Retina (tissue), 1 donor: ENCODE measurements at places on chromosomes 2 and 18.

DNA sequence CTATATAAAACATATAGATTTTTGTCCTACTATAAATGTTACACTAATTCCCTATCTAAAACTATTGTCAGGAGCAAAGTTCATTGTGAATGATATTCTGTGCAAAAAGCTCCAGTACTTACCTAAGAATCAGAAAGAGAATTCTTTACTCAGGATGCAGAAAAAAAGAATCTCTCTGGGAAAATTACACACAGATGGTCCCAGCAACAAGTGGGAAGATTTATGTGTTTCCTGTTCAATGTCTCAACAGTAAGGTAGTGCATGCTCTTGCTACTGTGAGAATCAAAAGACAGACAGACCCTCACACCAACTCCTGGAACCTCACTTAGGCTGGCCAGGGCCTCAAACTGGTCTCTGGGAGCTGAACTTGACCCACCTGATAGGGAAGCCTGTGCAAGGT is 11.2 kb upstream of the NAPG start:
- DNase-seq, result no peak

GRCh38 chr2:66866331-66867062 is 431.6 kb downstream of the MEIS1 start:
- peak; percentile 23 for DNase-seq

- no peak for DNase-seq
These were observed 4.1 kb downstream of the NEDD4L start for GRCh38 chr18:58048081-58048642.

DNA sequence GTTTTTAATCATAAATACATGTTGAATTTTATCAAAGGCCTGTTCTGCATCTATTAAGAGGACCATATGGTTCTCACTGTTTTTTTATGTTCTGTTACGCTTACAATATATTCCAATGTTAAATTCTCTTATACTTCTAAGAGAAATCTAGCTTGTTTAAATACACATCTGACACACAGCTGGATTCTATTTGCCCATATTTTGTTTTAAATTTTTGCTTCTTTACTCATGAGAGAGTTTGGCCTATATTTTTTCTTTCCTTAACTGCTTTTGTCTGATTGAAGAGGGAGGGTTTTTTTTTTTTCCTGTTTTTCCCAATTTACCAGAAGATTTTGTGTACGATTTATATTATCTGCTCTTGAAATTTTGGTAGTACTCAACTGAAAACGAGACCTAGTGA is 34.9 kb downstream of the RNF144A start:
- no peak for DNase-seq

DNA sequence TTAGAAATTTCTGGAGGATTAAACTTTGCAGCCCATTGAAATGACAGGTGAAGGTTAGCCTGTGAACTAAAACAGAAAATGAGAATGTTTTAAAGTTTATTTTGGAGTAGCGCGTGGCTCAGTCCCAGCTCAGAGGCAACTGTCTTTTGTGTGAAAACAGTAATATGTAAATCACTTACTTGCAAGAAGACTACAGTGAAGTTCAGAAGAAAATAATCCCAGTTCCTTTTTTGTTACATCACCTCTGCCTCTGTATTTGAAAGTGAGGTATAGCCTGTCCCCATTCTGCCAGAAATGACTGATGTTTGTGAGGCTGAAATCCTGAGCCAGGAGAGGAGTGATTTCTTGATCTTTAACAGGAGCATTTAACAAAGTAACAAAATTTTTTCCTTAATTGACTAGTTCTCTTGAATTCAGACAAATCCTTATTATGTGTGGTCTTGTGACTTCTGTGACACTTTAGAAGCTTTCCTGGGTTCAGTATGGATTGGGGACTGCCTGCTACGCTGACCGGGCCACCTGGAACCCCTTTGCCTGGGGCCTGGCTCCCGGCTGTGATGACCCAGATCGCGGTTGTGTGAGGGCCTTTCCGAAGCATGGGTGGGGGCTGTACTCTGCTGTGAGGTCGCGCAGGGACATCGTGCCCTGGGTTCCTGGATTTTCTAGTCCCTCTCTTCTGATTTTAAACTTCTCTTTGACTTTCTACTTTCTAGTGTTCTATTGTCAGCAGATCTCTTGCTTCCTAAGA is 24.3 kb downstream of the TRAPPC12 start:
- no peak for DNase-seq

DNA sequence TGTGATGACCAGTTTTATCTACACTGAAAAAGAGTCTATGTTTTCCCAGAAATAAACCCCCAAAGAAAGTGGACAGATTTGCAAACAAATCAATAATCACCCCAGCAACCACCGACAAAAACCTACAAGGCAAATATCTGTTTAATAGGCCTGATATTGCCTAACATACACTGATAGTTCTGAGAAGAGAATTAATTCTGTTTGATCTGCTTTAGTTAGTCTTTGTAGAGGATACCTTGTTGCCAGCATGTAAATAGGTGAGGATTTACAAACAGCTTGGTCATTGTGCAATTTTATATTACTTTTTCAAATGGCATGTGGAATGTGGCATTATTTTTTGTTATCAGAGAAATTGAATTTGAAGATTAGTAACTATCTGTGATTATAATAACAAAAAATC is 86.5 kb downstream of the DCC start:
- DNase-seq, result no peak

DNA sequence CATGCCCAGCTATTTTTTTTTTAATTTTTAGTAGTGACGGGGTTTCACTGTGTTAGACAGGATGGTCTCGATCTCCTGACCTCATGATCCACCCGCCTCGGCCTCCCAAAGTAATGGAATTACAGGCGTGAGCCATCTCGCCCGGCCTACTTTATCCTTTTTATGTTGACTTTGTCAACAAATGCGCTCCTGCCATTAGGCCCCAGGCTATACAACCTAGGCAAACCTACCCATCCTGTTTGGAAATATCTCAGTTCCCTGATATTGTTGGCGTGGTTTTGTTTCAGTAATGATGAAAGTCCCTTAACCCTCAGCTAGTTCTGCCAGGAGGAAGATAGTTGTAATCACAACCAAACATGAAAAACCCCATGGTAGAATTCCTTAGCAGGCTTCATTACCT is 249.4 kb upstream of the SOX11 start:
- DNase-seq, result no peak

- DNase-seq, result no peak
These were observed 85.4 kb upstream of the CABLES1 start for GRCh38 chr18:23049698-23050373.

DNA sequence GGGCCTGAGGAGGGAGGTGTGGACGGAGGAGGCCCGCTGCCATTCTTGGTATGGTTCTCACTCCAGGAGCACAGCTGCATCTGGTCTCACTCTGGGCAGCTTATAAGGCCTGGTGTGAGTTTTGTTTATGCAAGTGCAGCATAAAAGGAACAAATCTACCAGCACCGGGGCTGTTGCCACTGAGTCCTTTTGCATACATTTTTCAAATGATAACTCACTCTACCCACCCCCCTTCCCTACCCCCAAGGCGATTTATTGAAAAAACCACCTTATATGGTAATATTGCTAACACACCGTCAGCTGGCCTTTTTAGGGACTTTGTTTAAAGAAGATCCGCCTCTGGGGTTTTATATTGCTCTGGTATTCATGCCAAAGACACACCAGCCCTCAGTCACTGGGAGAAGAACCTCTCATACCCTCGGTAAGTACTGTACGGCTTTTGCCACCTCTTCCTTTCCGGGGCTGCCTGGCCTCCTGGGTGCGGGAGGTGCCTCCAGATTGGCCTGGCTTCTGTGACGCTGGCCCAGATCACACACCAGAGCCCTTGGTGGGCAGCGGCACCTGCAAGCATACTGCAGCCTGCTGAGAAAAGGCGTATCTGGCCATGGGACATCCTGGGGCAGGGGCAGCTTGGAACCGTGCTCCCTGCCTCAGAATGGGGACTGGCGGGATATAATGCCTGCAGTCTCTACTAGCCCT is at the start of gene ACTG2:
Gene ACTG2, plus strand, starts transcription at position 378 of the 699 bp plus-strand sequence. CDS start 8,304 bp downstream, outside the sequence.
- no peak for DNase-seq

DNA sequence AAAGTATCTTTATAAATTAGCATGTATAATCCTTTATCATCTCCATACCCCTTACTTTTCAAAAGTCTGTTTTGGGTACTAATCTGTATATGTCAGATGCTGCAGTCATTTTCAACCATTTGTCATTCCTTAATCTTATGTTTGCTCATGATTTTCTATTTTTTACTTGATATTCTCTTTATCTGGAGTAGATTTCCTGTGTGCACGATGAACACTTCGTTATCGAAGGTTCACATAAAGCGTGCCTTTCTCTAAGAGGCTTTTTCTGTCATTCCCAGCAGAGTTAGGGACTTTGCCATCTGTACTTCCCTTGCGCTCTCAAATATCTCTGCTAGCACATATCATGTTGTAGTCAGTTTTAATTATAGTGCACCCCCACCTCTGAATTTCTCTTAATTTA is 123.2 kb downstream of the BIRC6 start:
- DNase-seq, result no peak

DNA sequence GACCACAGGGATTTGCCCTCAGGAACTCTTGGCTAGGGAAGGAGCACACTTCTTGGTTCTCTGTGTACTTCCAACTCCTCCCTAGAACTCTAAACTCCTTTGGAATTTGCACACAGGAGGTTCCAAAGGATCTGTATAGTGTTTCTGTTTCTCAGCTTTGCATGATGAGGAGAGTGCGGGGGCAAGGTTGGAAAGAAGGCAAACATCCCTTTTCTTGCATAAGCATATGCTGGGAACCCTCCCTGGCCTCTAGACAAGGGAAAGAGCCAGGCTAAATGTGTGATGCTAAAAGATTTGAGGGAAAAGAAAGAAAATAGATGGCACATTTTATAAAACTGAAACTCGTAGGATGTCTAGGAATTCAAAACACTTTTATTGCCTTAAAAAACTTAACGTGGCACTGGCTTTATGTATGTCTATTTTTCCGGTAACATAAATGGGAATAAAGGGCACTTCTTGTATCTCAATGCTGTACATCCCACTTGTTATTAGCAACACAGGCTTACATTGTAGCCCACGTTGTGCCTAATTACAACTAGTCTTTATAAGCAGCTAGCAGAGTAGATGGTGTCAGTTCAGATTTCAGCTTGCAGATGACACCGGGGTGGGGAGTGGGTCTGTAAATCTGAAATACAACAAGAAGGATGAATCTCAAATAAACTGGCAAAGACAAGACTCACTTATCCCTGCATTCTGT is 165.8 kb downstream of the GPD2 start:
- DNase-seq, result no peak

DNA sequence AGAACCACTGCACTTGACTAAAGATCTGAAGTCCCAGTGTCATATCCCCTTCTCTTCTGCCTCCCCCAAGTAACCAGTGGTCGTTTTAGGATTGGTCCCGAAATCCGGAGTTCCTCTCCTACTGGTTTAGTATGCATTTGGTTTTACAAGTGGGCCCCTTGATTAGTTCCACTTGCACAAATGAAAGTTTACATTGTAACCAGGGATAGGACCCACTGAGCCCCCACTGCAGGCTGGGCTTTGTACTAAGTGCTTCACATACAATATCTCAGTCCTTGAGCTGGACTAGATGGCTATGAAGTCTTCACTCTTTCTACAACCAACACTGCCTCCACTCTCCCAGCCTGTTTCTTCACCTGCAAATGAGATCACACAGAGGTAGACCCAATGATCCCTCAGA is 50.4 kb downstream of the CYRIA start:
- no peak for DNase-seq

DNA sequence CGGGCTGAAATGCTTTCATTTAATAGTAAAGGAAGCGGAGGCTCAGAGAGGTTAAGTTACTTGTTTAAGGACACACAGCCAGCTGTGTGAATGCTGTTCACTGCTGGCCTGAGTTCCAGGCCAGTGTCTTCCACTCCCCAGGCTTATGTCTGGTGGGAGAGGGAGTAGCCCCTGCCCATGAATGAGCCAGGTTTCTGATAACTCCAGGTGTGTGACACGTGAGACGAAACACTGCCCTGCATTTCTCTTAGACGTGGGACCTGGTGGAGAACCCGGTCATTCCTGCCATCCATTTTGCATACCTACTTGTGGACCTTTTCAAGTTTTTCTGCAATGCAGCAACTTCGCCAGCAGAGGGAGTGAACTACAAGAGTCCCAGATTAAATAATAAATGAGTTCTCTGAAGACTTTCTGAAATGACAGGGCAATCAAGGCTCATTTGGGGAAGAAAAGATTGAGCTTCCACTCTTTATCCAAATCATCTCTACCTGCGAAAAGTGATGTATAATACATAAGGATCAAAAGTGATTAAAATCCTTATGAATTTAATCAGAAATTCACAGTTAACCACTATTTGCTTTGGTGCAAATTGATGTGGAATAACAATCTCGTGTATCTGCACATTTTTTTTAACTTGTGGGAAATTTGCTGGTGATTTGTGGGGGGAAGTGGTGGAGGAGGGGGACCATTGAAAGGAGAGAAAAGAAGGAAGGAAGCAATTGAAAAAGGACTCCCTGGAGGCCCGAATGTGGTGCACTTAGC is 79.4 kb upstream of the ASB18 start:
- DNase-seq, result peak; percentile 78

DNA sequence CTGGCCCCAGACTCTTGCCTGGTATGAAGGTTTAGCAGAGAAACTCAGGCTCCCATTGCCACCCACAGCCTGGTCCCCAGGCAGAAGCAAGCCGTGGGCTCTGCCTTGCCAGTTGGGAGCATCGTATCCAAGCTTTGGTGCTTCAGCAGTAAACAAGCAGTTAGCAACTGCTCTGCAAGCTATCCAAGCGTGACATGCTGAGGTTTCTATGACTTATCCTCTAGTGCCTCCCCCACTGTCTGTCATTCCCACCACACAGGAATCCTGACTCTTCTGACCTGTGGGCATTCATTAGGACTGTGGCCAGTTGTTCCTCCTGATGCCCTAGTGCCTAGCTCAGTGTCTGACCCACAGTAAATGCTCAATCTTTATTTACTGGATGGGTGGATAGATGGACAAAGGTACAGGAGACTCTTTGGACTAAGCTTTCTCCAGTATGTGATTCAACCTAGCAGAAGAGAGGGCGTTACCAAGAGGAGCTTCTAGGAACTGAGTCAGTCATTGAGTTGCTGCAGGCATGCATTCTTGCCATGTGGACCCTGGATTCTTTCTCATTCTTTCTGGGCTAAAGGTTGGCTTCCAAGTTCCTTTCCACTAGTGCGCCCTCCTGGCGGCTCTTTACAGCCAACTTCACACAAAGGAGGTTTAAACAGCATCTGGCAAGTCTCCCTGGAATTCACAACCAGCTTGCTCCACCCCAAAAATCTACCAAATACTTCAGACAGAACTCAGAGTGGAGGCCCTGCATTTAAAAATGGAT is 40.6 kb upstream of the MRPL19 start:
- DNase-seq, result peak; percentile 13

GRCh38 chr2:24611631-24612030 is 120.6 kb downstream of the NCOA1 start:
- DNase-seq, result no peak
